ENCODE measurements at places on chromosomes 12 and 14.
A peak's percentile ranks its signal among the peaks of the same experiment; 100 is the strongest.

DNA sequence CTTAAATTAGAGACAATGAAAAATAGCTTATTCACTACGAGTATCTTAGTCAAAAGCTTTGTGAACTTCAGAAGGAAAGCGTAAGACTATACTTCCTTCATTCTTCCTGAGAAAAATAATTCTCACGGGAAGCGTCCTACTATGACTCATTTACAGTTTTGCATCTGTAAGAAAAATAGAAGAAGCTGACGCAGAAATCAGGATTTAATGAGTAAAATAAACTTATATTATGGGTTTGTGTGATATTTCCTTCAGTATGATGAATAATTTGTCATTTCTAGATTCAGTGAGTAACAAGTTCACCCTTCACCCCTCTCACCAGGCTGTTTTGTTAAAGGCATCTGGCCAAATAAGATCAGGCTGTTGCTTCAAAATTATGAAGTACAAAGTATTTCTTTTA is 17.8 kb upstream of the PDE3A start:
- DNase-seq: no peak

- DNase-seq: no peak
Observed at GRCh38 chr12:92650228-92650822, 52.5 kb upstream of the PLEKHG7 start.

GRCh38 chr12:128267131-128267622 is at the start of gene TMEM132C:
Gene TMEM132C, plus strand, starts transcription at chr12:128267170. Its CDS starts 233 bp downstream, at chr12:128267403.
- DNase-seq: no peak

DNA sequence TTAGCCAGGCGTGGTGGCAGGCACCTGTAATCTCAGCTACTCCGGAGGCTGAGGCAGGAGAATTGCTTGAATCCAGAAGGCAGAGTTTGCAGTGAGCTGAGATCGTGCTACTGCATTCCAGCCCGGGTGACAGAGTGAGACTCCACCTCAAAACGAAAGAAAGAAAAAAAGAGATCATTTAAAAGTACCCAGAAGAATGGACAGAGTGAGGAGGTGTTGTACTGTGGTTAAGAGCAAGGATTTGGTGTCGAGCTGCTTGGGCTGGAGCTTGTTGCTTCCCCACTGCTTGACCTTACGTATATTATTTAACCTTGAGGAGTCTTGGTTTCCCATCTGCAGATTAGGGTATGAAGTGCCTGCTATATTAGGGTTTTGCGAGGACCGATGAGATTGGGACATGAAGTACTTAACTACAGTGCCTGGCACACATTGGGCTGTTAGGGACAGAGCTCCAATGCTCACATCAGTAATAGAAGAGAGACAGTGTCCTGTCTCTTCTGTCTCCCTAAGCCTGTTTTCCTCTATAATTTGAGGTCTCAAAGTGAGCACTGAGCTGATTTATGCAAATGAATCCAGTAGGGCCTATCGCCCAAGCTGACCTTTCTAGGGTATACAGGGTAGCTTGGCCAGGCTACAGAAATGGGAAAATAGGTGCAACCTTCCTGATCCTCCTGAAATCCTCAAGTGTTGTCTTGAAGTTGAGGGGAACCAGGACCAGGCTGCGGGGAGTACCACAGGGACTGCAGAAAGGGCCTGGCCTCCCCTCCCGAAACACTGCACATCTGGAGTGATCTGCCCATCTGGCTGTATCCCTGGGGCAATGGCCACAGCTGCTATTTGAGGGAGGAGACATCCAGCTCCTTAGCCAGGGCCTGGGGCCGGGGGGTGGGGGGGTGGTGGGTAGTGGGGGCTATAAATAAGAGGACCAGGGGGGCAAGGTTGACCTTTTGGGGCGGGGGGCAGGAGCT is 8.6 kb upstream of the HDAC7 start:
- no peak for DNase-seq

- no peak for DNase-seq
Observed at GRCh38 chr12:117489671-117490070, 128.2 kb upstream of the NOS1 start.

GRCh38 chr12:76266797-76267196 is 81.4 kb downstream of the BBS10 start:
- no peak for DNase-seq

GRCh38 chr12:122669397-122670070 is 33.6 kb downstream of the HCAR2 start:
- no peak for DNase-seq

- DNase-seq: no peak
Observed at GRCh38 chr12:46159309-46159901, 109.4 kb downstream of the SLC38A1 start.

GRCh38 chr12:12004524-12004923 is 66.2 kb upstream of the BCL2L14 start:
- DNase-seq: no peak

- DNase-seq: no peak
Observed at GRCh38 chr12:97756066-97756666, 293.6 kb downstream of the RMST start.

DNA sequence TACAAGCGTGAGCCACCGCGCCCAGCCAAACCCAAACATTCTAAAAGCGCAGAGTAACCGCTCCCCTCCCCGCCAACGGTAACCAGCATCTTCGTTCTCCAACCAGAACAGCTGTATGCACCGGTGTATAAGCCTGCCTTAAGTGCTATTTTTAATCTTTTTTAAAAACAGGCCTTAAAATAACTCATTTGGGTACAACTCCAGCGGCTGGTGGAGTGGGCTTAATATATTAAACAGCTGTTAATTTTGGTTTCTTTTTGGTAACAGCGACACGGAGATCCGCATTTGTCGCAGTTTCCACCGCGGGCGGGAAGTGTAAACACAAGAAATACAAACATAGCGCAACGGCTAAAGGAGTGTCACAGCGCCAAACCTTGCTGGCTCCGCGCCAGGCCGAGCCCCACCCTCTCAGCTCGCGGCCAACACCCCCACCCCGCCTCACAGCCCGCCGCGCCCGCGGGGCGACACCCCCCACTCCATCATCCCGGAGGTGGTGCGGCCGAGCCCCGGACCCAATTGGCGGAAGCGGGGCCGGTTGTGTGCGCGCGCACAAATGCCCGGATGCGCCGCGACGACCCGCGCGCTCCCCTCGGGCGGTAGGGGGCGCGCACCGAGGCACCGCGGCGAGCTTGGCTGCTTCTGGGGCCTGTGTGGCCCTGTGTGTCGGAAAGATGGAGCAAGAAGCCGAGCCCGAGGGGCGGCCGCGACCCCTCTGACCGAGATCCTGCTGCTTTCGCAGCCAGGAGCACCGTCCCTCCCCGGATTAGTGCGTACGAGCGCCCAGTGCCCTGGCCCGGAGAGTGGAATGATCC is at the start of gene MDM2:
MDM2 (plus strand) TSS at position 602 of the 812 bp plus-strand sequence. CDS start 301 bp downstream, outside the sequence.
- peak; percentile 95 for DNase-seq

- no peak for DNase-seq
Observed at GRCh38 chr12:130574402-130574801, 141.7 kb downstream of the RIMBP2 start.

DNA sequence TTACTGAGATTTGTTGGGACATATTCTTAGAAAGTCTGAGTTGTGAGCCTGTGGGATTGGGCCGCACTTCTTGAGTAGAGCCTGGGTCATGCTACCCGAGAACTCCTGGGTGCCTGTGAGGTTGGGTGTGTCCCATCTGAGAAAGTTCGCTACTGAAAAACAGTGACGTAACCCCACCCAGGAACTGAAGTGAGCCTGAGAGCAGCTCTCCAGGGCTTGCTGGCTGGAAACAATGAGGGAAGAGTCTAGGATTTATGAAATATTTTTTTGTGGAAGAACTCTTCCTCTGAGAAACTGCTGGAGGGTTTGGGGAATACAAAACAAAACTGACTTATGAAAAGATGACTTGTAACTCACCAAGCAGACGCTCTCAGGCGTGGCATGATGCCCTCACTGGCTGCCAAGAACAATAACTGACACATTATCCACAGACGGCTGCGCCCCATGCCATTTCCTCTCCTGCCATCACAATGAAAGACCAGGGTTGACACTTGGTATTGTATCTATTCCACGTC is 69.2 kb downstream of the RASSF3 start:
- peak; percentile 83 for DNase-seq

GRCh38 chr14:96104469-96105057 is 65.4 kb downstream of the C14orf132 start:
- DNase-seq: no peak

DNA sequence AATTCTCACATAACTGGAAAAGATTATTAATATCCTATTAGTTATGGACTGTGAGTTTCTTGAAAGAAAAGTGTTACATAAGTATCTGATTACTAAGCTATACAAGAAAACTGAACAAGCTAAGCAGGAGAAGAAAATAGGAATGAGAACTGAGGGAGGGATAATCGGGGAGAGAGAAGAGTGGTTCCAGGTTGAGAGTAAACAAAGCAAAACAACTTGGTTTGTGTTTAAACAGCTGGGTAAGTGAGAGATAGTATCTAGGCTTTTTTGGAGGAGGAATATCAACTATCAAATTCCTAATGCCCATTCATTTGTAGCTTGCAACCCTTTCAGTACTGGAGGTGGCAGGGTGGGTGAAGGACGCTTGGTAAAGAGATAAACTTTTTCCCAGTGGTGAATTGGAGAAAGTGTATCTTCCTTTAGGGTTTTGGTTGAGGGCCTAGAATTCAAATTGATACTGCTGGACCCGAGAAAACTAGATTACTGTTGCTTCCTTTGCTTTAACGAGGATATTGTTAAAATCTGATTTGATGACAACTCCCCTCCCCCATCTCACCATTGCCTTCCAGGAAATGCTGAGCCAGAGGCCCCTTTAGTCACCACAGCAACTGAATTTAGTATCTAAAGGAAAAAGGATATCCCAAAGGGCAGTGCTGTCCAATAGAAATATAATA is 2.0 kb upstream of the SLC2A3 start:
- no peak for DNase-seq

GRCh38 chr14:59529189-59529588 is 44.9 kb downstream of the JKAMP start:
- DNase-seq: no peak

DNA sequence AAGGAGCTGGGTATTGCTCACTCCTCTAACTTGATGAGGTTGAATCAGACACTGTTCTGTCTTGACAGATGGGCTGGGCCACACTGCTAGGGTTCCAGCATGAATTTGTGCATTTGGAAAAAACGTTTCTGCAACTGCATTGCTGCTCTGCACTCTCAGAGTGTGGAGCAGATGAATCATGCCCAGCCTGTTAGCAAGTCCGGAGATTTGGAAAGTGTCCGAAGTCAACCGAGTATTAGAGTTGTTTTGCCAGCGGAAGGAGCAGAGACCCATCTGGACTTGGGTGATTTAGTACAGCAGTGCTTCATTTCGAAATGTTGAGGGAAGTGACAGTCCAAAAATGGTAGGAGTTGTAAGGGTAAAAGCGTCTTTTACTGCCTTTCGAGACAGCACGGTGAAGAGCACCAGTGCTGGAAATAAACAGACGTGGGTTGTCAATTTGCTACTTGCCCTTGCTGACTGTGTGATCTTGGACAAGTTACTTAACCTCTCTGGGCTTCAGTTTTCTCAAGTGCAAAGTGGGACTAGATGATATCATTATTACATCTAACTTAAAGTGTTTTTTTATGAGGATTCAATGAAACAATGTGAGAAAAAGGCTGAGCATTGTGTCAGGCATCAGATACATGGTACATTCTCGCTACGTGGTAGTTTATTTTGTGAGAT is 139.5 kb downstream of the CHST11 start:
- DNase-seq: no peak

GRCh38 chr14:93132472-93133065 is 16.8 kb upstream of the ITPK1 start:
- no peak for DNase-seq

DNA sequence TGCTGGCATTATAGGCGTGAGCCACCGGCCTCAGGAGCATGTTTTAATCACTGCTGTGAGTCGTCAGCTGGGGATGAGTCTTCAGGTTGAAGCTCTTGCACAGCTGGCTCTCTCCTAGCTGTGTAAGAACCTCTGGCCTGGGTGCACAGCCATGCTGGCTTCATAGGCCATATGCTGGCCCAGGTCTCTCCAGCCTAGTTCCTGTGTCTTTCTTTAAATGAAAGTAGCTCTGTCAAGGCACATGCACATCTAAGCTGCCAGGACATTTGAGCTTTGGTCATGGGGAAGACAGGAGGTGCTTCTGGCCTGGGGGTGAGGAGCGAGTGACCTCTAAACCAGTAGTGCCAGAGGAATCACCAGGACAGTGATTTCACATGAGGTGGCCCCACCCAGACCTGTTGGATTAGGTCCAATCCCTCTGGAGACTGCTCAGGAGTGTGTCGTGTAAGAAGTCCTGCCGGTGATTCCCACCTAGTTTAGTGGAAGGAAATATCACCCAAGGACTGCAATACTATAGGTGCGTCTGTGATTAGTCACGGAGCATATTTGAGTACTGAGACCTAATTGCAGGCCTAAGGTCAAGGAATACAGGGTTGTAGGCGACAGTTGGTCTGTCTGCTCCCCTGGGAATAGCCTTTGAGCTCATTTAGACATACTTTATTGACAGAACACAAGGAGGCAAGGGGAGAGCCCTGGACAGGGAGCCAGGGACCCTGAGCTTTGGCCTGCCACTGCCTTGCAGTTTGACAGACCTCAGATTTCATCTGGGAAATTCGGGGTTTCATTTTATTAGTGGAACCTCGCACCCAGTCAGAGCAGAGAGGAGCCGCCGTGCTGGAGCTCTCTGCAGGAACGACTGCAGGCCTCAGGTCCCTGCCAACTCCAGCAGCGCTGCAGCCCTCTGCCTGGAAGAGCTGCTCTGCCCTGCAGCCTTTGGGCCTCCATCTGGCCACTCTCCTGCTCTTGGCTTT is 67.0 kb downstream of the ANKRD9 start:
- DNase-seq: no peak

DNA sequence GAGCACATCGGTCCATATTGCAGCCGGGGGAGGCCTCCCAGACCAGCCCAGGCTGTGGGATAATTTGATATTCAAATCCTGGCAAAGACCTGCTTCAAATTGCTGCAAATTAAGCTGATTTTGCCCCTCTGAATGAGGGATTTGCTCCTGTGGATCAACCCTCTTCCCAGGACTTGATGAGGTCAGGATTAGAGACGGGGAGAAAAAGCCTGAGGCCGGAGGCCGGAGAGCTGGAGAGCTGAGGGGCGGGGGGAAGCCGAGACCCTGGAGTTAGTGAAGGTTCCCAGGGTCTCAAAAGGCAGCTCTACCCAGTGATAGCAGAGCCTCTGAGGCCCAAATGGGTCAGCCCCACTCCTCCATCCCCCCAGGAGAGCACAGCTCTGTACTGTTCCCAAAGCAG is 17.5 kb upstream of the VSX2 start:
- DNase-seq: no peak

DNA sequence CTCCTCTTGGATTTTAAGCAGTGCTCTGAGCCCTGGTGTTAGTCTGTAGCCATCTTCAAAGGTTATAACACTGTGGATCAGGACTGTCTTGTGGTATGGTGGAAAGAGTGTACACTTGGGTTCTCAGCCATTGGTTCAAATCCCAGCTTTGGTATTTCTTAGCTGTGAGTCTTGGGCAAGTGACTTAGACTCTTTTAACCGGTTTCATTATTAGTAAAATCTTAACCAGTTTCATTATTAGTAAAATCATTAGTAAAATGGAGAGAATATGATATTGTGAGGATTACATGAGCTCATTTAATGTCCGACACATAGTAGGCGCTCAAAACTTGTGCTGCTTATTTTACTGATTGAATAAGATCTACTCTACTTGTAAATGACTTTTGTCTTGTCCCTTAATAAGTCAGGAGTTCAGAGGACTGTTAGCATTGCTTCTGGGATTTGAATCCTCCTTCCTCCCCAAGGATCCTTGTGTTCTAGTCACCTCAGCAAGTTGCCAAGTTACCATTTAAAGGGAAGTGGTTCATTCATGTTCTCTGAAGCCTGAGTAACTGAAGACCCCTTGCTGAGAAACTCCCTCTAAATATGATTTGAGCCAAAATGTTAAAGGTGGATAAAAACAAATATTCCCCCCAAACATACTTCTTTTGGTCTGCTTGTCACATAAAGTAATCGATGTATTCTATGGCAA is 12.4 kb downstream of the TTLL5 start:
- no peak for DNase-seq
